ENCODE measurements at places on chromosomes 1 and 21.

- DNase-seq, result no peak
Observed at GRCh38 chr1:20234788-20235535, 48.6 kb upstream of the PLA2G2C start.

- no peak for DNase-seq
Observed at GRCh38 chr1:54542962-54543539, 5.0 kb upstream of the ACOT11 start.

DNA sequence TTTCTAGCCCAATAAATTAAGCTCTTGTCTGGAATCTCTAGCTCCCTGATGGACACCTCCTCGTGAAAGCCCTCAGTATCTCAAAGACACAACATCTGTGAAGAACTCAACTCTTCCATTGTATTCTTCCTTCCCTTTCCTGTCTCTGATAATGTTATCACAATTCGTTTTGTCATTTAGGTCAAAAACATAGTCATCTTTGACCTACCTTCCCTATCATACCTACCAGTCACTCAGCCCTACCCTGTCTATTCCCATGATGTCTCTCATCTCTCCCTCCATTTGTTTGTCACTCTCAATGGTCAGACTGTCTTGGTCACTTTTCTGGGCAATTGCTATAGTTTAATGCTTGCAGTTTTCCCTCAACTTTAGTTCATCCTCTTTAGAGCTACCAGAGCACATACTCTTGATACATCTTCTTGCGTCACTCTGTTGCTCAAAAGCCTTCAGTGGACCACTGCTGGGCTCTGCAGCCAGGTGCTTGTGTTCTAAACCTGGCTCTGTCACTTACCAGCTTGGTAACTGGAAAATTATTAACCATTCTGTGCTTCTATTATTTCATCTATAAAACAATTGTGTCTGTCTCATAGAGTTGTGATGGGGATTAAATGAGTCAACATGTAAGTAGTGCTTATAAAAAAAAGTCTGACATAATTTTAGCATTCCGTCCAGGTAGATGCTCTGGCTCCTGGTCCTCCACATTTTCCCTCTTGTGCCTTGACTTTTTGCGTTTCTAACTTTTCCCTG, 39.6 kb downstream of the DDR2 start:
- DNase-seq, result no peak

- DNase-seq, result no peak
Observed at GRCh38 chr1:11707621-11708276, 16.2 kb downstream of the DRAXIN start.

DNA sequence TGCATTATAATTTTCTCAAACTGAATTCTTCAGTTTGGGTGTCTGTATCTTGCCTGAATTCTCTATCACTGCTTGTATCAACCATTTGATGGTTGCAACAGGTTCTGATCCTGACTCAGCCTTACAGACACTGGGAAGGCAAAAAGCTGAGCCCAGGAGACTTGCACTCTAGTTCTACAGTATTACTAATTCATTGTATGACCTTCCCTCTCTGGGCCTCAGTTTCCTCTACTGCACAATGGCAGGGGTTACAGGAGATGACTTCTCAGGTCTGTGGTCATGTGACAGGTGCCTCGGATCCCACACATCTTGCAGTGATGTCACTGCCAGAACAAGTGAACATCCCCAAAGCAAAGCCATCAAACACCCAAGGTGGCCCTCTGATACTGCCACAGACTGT, 38.7 kb downstream of the RRAGC start:
- no peak for DNase-seq

GRCh38 chr1:50977575-50978143, 7.6 kb downstream of the CDKN2C start:
- DNase-seq, result no peak

DNA sequence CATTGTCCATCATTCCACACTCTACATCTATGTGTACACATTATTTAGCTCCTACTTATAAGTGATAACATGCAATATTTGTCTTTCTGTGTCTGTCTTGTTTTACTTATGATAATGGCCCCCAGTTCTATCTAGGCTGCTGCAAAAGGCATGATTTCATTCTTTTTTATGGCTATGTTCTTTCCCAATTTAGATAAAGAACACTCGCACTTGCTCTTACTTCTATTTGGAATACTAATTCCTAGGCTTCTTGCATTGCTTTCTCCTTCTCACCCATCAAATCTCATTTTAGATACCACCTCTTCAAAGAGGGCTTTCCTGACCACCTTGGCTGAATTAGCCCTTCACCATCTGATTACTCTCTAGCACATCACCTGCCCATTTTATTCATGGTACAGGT, 3.0 kb upstream of the RGS4 start:
- DNase-seq, result no peak

DNA sequence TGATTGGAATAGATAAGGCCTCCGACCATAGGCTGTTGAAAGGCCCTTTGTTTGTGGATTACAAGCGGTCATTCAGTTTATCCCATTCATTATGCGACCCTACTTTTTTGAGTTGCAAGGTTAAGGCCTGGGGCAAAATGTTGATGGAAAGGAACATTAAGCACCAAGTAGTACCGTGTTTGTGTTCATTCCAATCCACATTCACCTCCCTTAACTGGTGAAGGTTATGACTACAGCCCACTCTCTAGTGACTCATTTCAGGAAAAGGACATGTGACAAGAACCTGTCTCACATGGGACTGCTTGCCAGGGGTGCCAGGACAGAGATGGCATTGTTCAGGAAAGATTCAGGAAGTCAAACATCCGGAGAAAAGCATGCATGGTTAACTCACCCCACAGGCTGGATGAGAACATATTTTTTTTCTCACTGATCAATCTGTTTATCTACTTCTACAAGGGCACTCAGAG, 81.6 kb downstream of the CD58 start:
- DNase-seq, result no peak

DNA sequence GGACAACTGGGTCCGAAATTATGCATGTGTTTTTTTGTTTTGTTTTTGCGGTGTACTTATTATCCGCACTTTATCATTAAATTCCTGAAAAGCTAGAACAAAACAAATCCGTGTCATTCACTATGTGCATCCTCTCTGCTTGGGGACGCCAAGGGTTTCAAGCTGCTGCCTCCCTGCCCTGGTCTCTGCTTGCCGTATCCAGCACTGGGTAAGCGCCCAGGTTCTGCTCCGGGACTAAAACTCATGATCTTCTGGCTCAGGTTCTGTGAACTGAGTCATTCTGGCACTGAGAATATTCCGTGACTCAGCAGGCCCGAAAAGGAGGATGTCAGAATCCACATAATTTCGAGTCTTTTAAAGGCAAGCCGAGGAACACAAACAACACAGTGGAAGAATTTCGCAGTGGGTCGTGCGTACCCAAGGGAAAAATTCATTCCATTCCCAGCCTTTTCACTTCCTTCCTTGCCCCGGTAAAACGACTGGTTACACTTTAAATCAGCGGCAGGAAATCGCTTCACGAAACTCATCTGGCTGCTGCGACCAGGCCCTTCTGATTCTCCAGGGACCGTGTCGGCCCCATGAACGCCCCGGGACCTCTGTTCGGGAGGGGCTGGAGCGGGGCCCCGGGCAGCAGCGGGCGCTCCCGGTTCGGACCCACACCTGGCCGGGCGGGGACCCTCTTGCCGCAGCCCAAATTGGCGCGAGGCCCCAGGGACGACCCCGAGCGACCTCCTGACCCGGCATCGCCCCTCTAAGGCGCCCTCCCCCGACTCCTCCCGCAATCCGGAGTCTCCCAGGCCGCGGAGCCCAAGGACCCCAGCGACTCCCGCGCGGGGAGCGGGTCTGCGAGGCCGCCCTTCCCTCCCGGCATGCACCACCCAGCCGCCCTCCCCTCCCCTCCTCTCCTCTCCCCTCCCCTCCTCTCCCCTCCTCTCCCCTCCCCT, 746 bp upstream of the LAMC1 start:
- peak; percentile 98 for DNase-seq

- no peak for DNase-seq
Observed at GRCh38 chr1:54777011-54777410, 12.7 kb upstream of the PARS2 start.

DNA sequence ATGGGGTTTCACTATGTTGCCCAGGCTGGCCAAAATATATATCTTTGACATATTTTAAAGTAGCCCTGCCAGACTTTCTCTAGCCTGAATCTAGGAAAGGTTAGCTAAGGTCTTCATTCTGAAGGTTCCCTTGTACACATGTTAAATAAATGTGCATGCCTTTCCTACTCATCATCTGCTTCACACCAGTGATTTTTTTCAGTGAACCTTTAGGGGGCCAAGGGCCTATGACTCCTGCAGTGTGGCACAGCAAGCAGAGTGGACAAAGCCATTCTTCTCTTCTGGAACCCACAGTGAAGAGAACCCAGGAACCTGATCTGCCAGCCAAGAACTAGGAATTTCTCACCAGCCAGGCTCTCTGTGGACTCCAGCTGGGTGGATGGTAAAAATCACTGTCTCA, 22.9 kb downstream of the CBR1 start:
- DNase-seq, result no peak

- peak; percentile 14 for DNase-seq
Observed at GRCh38 chr1:241411776-241412338, 54.9 kb upstream of the RGS7 start.

DNA sequence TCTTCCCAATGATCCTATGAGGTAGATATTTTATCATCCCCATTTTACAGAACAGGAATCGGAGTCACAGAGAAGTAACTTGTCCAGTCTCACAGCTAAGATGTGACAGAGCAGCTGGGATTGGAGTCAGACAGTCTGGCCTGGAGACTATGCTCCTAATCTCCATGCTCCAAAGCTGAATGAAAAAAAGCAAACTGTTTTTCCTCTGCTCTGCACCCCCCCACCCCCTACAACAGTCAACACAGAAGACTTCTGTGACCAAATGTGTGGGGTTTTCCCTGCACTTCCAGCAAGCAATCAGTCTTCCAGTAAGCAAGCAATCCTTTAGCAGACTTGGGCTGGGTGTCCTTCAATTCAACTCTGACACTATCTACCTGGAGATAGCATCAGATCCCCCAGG, 33.2 kb downstream of the KIRREL1 start:
- DNase-seq, result no peak

DNA sequence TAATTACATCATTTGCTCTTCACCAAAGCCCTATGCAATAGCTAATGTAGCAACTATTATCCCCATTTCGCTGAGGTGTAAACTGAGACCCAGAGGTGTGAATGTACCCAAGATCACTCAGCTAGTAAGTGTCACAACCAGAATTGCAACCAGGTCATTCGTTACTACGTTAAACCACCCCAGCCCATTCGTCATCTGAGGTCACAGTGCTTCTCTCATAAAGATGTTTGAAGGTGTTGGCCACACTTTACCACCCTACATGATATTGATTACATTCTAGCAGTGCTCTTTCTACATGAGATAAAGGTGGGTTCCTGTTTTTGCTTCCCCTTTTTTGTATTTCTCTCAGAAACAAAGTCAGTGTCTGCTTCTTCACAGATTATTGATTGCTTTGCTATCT, 195.3 kb downstream of the ZBTB18 start:
- no peak for DNase-seq

DNA sequence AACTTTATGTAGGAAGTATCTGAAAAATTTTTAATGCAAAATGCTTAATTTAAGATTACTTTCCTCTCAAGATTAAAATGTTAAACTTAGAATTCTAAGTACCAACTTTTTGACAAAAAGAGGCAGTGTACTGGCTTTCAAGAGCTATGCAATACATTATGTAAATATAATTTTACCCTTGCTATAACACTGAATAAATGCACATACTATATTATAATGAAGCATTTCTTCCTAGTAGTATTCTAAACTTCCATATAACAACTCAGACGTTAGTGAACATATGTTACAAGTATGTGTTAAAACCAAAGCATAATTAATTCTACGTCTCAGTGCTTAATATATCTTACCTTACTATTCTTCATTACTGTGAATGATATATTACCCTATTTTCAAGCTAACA, 58.5 kb downstream of the RGS21 start:
- no peak for DNase-seq

GRCh38 chr1:104592926-104593325, 843.2 kb downstream of the AMY1C start:
- DNase-seq, result no peak

Data from GM04503 (cell line).